Nasal cavity respiratory epithelium epithelial cell of viscerocranial mucosa (primary cell): ENCODE measurements at places on chromosomes 7 and 10. TPM values are rescaled to one million over a fixed set of nuclear protein-coding genes. Genes with fewer than 3 reads are reported as not detected.

Gene CCDC172
- total RNA-seq: not detected in 2 replicates

Gene PPP1R3A
- not detected in 2 replicates for total RNA-seq

Gene CUL2
- total RNA-seq: 28.7 and 56.3 TPM in 2 replicates

Gene OPN1SW
- not detected in 2 replicates for total RNA-seq

Gene VAX1
- total RNA-seq: under 0.01 TPM in 1 of 2 replicates, not detected in the other

Gene PRSS1
- not detected in 2 replicates for total RNA-seq

Gene RBM28
- 14.0 and 32.3 TPM in 2 replicates for total RNA-seq

Gene RTKN2
- total RNA-seq: under 0.01 and 1.7 TPM in 2 replicates

Gene NPTX2
- total RNA-seq: under 0.01 and 0.07 TPM in 2 replicates

Gene LBX1
- total RNA-seq: not detected in 2 replicates

Gene PALD1
- 0.28 and 0.34 TPM in 2 replicates for total RNA-seq

Gene CALY
- total RNA-seq: not detected in 2 replicates

Gene TAS2R41
- total RNA-seq: 0.07 TPM in 1 of 2 replicates, not detected in the other

Gene AGR2
- total RNA-seq: 11.5 and 139 TPM in 2 replicates

Gene GIMAP6
- under 0.01 TPM in 1 of 2 replicates, not detected in the other for total RNA-seq

Gene AOAH
- total RNA-seq: not detected in 2 replicates

Gene SORBS1
- 0.34 and 0.78 TPM in 2 replicates for total RNA-seq

Gene ZNF777
- total RNA-seq: 7.2 and 17.4 TPM in 2 replicates

Gene MBL2
- not detected in 2 replicates for total RNA-seq

Gene IFIT2
- 5.1 and 6.4 TPM in 2 replicates for total RNA-seq

Gene TAS2R5
- 1.0 and 4.4 TPM in 2 replicates for total RNA-seq

Gene LIPF
- not detected in 2 replicates for total RNA-seq

Gene FGF8
- 0.68 TPM in 1 of 2 replicates, not detected in the other for total RNA-seq

Gene PAX4
- total RNA-seq: not detected in 2 replicates

Gene AGMO
- total RNA-seq: 0.50 TPM in 1 of 2 replicates, not detected in the other
